NCI-H1048 (cell line): ENCODE measurements at places on chromosomes 1 and 21.

- DNase-seq: no peak
These were observed 174.4 kb upstream of the HMCN1 start for GRCh38 chr1:185559684-185560331.

- no peak for DNase-seq
These were observed 19.7 kb upstream of the ATP6V1G3 start for GRCh38 chr1:198560161-198560560.

DNA sequence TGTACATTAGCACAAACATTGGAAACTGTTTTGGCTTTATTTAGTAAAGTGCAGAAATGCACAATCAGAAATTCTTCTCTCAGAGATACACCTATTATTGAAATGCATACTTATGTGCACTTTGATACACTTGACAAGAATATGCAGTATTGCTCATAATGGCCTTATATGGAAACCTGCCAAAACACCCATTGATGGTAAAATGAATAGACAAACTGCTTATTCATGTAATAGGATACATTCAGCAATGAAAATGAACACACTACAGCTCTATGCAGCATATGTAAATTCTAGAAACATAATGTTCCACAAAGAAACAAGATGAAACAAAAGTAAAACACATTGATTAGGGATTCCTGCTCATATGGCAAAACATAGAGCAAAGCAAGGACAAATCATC lies 223.9 kb downstream of the S1PR1 start:
- no peak for DNase-seq

DNA sequence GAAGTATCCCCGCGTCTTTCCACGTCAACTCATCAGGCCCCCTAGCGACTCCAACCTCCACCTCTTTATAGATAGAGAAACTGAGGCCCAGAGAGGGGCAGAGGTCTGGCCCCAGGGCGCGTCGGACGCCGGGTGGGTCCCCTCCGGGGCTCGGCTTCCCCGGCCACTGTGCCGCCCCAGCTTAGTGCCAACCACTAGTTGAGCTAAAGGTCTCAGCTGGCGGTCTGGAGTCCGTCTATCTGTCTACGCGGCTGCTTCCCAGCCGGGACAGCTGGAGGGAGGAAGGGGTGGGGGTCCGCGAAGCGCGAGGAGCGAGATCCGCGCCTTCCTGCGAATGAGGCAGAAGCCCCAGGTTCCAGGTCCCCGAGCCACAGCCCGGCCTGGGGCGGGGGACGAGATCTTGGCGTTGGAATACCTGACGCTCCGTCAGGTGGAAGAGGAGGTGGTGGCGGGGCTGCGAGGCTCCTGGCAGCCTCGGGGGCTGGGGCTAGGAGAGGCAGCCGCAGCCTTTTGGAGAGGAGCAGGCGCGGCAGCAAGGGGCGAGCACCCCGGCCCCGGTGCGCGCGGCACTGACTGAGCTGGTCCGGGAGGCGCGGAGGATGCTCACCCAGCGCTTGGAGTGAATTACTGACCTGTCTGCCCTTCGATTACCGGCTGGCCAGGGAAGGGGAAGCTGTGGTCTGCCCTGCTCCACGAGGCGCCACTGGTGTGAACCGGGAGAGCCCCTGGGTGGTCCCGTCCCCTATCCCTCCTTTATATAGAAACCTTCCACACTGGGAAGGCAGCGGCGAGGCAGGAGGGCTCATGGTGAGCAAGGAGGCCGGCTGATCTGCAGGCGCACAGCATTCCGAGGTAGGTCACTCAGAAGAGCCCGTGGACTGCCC lies 937 bp downstream of the PODN start:
- no peak for DNase-seq

DNA sequence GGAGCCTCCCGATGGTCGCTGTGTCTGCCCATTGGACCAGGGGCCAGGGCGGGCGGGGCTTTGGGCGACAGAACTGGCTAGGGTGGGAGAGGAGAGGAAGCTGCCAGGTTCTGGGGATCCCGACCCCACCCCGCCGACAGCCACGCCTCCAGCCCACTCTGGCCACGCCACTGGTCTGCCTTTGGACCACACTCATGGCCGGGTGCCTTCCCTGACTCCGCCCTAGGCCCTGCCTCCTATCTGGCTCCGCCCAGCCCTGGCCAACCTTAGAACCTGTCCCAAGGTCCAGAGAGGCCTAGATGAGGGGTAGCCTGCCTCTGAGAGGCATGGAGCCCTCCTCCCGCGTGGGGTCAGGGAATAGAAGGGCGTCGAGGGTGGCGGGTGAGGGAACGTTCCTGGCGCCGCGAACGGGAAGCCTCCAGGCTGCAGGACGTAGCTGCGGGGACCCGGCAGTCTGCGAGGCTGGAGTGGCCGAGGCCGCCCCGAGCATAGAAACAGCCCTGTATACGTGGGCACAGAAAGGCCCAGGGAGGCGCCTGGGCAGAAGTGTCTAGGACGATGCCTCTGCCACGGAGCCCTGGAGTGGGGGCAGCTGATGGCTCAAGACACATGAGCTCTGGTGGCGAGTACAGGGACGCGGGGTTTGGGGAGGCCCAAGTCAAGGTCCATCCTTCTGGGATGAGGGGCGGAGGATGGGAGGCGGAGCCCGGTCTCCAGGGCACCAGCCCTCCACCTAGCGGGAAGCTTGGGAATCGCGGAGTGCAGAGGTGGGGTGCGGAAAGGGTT lies 11.5 kb upstream of the COL16A1 start:
- no peak for DNase-seq

- no peak for DNase-seq
These were observed 2.3 kb upstream of the MKNK1 start for GRCh38 chr1:46606255-46606965.
